AG20443 (cell line): ENCODE measurements at places on chromosomes 12 and 14.
A peak's percentile ranks its signal among the peaks of the same experiment; 100 is the strongest.

- DNase-seq = no peak
Observed at GRCh38 chr12:102300824-102301461, 103.3 kb upstream of the PMCH start.

DNA sequence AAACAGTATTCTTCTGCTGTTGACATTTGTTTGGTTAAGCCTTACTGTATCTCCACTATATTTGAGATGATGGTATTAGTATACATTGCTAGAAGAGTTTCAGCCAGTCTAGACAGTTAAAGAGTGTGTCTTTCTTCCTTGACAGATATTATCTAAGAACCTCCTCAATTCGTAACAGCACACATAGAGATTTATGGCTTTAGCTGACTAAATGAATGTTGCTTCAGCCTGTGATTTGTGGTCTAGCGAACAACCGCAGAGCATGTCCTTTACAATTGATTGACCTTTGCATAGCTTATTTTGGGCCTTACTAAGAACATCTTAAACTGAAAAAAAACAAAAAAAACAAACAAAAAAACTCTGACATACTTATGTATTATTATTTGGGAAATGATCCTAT is 122.2 kb downstream of the DAAM1 start:
- no peak for DNase-seq

DNA sequence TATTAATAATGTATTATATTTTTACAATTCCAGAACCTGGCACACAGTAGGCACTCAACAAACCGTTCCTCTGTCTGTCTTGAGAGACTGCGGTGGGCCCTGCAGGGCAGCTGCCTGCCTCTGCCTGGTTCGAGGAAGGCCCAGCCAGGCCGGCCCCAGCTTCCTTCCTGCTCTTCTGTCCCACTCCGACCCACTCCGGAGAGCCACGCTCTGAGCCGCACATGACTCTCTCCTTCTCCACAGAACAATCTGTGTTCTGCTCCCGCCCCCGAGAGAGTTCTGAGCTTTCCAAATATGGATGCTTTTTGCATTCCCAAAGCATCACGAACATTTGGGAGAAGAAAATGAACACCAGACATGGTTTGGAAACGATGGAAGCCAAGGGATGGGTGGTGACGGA is 57.3 kb downstream of the TTC7B start:
- peak; percentile 68 for DNase-seq

DNA sequence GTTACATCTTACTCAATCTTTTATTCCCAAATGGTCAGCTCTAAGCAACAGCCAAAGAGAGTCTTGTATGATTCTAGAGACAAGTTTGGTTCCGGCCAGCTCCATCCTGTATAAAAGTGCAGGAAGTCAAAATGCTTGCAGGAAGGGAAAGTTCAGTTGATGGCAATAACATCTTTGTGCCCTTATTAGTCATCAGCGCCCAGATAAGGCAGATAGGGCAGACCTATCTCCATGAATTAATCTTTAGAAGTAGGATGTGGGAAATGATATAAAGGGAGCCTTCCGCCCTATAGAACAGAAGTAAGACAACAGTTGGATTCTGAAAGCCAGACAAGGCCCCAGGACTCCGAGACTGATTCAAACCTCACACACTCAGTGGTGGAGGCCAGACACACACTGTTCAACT is 6.4 kb downstream of the GNS start:
- no peak for DNase-seq

GRCh38 chr14:49586673-49587460 is 687 bp upstream of the RPS29 start:
- DNase-seq = peak; percentile 54

GRCh38 chr14:77031759-77032490 is 3.4 kb upstream of the IRF2BPL start:
- DNase-seq = peak; percentile 58

DNA sequence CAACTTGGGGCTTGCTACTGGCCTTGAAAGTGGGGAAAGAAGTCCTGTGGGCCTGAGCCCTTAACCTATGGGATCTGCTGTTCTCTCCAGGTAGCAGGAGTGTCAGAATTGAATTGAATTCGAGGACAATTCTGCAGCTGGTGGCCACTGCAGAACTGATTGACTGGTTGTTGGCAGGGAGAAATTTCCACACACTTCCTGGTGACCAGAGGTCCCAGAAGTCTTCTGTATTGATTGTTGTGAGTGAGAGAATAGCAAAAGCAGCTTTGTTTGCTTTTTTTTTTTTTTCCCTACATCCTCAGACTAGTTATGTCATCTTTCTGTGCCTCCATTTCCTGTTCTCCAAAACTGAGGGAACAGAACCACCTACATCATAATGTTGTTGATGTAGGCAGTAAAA is 64.1 kb downstream of the PRICKLE1 start:
- DNase-seq = no peak

DNA sequence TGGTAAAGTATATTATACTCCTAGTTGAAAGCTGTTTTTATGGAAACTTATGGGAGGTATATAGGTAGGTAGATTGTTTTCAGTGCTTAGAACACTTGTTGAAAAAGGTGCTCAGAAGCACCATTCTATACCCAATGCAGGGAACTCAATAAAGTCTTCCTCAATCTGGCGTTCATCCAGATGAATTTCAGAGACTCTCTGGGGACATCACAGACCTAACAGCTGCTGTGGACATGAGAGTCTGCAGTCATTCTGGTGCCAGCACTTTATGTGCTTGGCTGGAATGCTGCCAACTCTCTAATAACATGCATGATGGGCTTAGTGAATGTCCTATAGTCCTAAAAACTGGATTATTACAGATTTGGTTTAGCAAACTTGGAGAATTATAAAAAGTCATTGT is 115.9 kb downstream of the NTN4 start:
- no peak for DNase-seq

GRCh38 chr12:108939594-108939993 is 59.7 kb downstream of the DAO start:
- DNase-seq = peak; percentile 20

- DNase-seq = peak; percentile 72
Observed at GRCh38 chr12:122850695-122851350, 15.6 kb downstream of the HIP1R start.
